ENCODE measurements at places on chromosomes 1 and 21. TPM values are rescaled to one million over a fixed set of nuclear protein-coding genes. Genes with fewer than 3 reads are reported as not detected.

- no peak for DNase-seq
These were observed 69.0 kb upstream of the NEK7 start for GRCh38 chr1:198087831-198088230.

- DNase-seq, result peak; percentile 77
These were observed 7.1 kb downstream of the PRRX1 start for GRCh38 chr1:170670802-170671628.

PLD5 gene
- total RNA-seq, result 3.7 TPM

RPTN gene
- not detected for total RNA-seq

CHIA gene
- total RNA-seq, result not detected

OTUD3 gene
- total RNA-seq, result 12.0 TPM

DNA sequence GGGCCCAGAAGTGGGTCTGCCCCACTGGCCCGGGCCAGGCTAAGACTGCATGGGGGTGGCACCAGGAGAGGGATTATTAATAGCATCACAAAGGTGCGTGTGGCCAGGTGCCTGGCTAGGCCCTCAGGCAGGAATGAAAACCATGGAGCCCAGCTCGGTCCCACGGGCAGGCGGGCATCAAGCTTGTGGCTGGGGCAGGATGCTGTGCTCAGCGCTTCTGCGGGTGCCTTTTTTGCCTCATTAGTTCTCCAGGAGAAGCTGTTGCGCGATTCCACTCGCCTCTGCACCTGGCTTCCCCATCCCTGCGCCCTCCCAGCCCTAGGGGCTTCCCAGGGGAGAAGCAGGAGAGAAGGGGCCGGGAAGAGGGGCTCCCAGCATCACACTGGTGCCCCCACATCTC lies 39.3 kb downstream of the CITED4 start:
- no peak for DNase-seq

DNA sequence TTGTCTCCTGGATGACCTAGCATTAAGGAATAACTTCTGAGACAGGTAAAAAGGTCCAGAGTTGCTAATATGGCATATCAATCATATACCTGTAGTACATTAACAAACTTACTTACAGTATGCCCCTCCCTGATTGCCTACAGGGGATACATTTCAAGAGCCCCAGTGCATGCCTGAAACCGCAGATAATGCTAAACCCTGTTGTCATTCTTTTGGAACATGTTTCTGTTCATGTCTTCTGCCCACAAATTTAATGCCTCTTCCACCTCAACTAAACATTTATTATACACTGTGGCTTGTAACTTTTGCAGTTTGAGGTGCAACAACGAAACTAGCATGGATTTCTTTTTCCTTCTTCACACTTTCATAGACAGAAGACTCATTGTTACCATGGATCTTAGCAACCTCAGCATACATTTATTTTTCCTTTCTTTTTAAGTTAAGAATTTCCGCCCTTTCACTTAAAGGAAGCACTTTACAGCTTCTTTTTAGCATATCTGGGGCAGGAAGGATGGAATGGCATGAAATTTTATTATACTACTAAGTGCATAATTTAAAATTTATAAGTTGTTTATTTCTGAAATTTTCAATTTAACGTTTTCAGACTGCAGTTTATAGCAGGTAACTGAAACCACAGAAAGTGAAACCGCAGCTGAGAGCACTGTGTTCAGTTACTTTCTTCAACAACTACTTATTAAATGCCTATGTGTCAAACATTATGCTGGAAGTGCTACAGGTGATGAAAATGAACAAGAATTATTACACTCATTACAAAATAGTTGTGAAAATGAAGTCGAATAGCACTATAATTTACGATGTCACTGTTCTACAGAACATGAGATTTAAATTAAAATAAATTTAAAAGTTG lies 25.3 kb downstream of the F13B start:
- DNase-seq, result no peak

GRCh38 chr1:199855580-199855979 lies 171.9 kb upstream of the NR5A2 start:
- DNase-seq, result no peak

GRCh38 chr1:168178227-168178637 lies 530 bp upstream of the TIPRL start:
- DNase-seq, result no peak

DNA sequence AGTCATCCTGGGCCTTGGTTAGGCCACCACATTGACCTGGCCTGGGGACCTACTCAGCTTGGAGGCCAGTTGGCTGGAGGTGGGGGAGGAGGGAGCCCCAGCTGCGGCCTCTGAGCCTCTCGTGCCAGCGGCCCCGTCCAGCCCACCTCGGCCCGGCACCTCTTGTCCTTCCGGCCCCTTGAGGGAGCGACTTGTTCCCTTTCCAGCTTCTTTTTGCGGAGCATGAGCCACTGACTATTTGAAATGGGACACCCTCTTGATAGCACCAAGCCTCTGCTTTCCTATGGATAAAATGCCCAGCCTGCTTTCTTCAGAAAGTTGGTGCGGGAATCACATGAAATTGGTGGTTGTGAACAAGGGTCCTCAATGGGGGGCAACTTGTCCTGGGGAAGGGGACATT lies 24.7 kb upstream of the ARHGEF10L start:
- DNase-seq, result no peak

- no peak for DNase-seq
These were observed 42.9 kb upstream of the DNAJC6 start for GRCh38 chr1:65266476-65266875.

GRCh38 chr1:221742555-221743415 lies 896 bp upstream of the DUSP10 start:
- DNase-seq, result peak; percentile 80

- no peak for DNase-seq
These were observed 645.5 kb downstream of the ADGRL2 start for GRCh38 chr1:82446236-82446635.

LCE1B gene
- not detected for total RNA-seq

AGTRAP gene
- 60.9 TPM for total RNA-seq
